Activated CD4-positive, alpha-beta T cell treated with anti-CD3 and anti-CD28 coated beads, Interleukin-2, amount 10 ng/mL, durations not matched to agents 24 days and 14 days (primary cell): ENCODE measurements at places on chromosomes 1 and 21. TPM values are rescaled to one million over a fixed set of nuclear protein-coding genes. Genes with fewer than 3 reads are reported as not detected.

DNA sequence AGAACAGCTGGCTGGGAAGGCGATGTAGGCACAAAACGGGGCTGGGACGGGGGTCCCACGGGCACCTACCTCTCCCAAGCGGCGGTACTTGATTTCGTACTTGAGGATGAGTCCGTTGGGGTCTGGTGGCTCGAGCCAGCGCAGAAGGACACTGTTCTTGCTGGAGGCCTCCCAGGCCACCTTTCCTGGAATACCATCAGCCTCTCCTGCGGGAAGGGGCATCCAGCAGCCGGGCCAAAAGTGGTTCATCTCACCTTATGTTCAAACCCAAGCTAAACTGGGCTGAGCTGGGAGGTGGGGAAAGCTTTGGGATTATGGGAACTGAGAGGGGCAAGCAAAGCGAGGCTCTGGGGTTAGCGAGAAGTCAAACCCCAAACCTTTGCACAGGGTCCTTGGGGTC is 14.3 kb downstream of the INSRR start:
- H3K4me3 ChIP-seq = peak overlapping the region; percentile 71
- H3K27me3 ChIP-seq = peaks cover 50% of the 10 kb centered on the region
- peaks cover 2% of the 10 kb centered on the region for H3K36me3 ChIP-seq
- no peak for DNase-seq
- H3K4me1 ChIP-seq = peaks cover 31% of the 10 kb centered on the region

- no peak overlapping the region for H3K27ac ChIP-seq
- H3K27me3 ChIP-seq = no peaks in the 10 kb centered on the region
- no peak for DNase-seq
- H3K4me1 ChIP-seq = peaks cover 17% of the 10 kb centered on the region
- H3K36me3 ChIP-seq = peaks cover 11% of the 10 kb centered on the region
- H3K4me3 ChIP-seq = no peak overlapping the region
These were observed 17.6 kb upstream of the CCT8 start for GRCh38 chr21:29091033-29091432.

DNA sequence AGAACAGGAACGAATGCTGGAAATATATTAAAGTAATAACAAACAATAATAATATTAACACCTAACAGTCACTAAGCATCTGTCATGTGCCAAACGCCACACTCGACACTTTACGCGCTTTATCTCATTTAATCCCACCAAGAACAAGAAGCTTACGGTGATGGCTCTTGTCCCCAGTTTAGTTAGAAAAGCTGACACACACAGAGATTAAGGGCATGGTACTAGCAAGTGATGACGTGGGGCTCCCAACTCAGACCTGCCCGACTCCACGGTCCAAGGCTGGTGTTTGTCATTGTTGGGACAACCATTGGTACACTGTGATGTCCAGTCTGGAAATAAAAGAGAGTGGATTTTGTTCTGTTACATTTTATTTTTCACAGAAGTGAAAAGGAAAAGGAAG is 41.1 kb upstream of the KIF26B start:
- H3K4me3 ChIP-seq = no peak overlapping the region
- no peaks in the 10 kb centered on the region for H3K36me3 ChIP-seq
- H3K27ac ChIP-seq = no peak overlapping the region
- DNase-seq = no peak

- H3K27me3 ChIP-seq = peaks cover 6% of the 10 kb centered on the region
- peaks cover 22% of the 10 kb centered on the region for H3K4me1 ChIP-seq
- H3K36me3 ChIP-seq = no peaks in the 10 kb centered on the region
- no peak for DNase-seq
These were observed 118.1 kb downstream of the PGBD5 start for GRCh38 chr1:230308039-230308438.

GRCh38 chr1:170217517-170218256 is 71.9 kb downstream of the NTMT2 start:
- no peaks in the 10 kb centered on the region for H3K4me1 ChIP-seq
- H3K27me3 ChIP-seq = peaks cover 8% of the 10 kb centered on the region
- DNase-seq = no peak
- no peak overlapping the region for H3K27ac ChIP-seq

DNA sequence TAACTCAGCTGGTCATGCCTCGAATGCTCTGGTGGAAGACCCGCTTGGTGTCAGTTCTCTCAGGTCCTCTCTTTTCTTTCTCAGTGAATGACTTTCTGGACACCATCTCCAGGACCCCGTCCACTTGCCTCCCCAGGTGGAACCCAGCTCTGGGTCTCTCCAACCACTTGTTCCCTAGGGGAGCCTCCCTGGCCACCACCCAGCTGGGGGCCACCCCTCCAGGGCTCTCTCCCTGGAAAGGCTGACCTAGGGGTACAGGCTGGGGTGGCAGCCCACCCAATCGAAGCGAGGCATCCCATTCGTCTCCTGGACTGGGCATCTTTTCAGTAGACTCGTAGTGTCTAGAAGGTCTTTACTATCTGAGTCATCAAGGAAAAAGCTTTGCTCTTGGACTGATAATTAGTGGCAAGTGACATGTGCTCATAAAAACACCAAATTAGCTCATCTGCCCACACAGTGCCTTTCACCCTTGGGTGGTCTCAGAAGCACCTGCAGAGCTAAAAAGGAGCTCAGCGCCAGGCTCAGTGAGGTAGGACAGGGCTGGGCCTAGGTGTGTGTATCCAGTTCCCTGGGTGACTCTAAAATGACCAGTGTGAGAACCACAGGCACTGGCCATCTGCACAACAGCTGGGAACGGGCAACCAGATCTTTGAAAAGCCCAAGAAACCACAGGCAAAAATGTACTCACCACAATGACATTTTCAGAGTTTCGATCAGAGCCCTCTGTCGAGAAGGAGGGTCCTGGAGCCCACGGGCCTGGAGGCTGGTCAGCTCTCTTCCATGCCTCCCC is 2.4 kb upstream of the PDXK start:
- no peak for DNase-seq
- H3K4me1 ChIP-seq = peaks cover 25% of the 10 kb centered on the region
- peaks cover 32% of the 10 kb centered on the region for H3K27me3 ChIP-seq
- H3K4me3 ChIP-seq = no peak overlapping the region

- peaks cover 31% of the 10 kb centered on the region for H3K36me3 ChIP-seq
- H3K27ac ChIP-seq = peak overlapping the region; percentile 97
- peak overlapping the region; percentile 83 for H3K4me3 ChIP-seq
- peaks cover 46% of the 10 kb centered on the region for H3K4me1 ChIP-seq
- no peaks in the 10 kb centered on the region for H3K27me3 ChIP-seq
These were observed 17.7 kb downstream of the PTPRC start for GRCh38 chr1:198656500-198656932.

DNA sequence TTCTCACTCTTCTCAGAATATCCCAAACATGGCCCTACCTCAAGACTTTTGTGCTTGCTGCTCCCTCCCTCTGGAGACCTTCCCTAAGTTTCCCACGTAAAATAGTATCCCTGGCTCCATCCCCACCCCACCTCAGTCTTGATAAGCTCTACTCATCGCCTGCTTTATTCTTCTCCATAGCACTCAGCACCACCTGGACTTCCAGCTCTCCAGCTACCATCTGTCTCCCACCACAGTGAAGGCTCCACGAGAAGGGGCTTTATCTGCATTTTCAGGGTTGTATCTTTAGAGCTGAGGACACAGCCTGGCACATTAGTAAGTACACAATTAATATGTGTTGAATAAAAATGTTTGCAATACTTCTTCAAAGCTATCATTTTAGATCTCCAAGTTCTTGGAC is 37.8 kb downstream of the MAB21L3 start:
- H3K4me3 ChIP-seq = no peak overlapping the region
- no peaks in the 10 kb centered on the region for H3K36me3 ChIP-seq
- H3K4me1 ChIP-seq = peaks cover 15% of the 10 kb centered on the region
- H3K27me3 ChIP-seq = peaks cover 21% of the 10 kb centered on the region
- no peak for DNase-seq

The TRIM63 gene
- not detected in 2 replicates for total RNA-seq

The CCDC24 gene
- total RNA-seq = 3.0 and 4.3 TPM in 2 replicates

The LYST gene
- total RNA-seq = 94.5 and 106 TPM in 2 replicates

The AGMAT gene
- 31.0 and 31.5 TPM in 2 replicates for total RNA-seq
